ENCODE measurements at places on chromosomes 16 and 17.
A peak's percentile ranks its signal among the peaks of the same experiment; 100 is the strongest.

DNA sequence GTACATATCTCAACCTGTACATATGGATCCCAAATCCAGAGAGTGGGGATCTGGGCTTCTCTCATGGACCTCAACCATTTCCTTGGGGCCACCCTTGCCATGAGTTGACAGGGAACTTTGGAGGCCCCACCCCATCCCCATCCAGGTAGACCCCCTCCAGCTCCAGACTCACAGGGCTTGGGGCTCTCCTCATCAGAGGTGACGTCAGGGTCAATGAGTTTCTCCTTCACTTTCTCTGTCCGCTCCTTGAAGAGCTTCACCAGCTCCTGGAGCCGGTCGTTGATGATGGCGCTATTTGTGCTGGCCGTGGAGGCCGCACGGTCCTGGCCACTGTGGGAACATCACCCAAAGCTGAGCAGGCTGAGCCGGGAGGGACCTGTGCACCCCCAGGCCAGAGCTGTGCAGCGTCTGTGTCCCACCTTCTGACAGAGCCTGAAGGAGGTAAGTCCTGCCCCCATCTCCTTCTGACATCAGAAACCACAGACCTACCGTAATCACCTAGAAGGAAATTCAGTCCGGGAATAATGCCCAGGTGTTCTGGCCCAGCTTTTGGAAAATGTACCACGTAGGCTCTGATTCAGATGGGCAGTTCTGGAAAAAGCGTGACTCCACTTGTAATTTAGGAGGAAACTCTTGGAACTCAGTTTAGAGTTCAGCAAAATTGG lies 50.6 kb downstream of the CNGB1 start:
- no peak for DNase-seq

GRCh38 chr17:63445065-63445464 lies 1.0 kb downstream of the CYB561 start:
- DNase-seq = no peak

- DNase-seq = peak; percentile 38
Observed at GRCh38 chr17:7440113-7440833, 961 bp downstream of the FGF11 start.

DNA sequence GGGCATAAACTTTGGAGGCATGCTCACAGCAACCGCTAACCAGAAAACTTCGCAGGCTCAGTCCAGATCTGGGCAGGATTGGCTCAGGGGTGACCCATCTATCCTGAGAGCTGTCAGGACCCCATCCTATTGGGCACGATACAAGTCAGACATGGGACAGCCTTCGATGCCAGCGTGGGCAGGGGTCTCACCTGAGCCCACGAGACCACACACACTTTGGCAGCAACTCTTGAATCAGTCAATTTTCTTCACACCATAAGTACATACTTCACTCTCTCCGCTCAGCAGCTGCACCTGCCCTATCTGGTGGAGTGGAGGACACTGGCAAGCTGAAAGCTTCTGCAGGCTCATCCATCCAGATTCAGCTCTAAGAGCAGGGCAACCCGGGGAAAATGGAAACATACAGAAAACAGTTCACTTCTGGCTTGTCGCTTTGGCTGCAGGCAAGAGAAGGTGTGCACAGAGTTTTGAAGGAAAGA lies 48.3 kb downstream of the ZFHX3 start:
- no peak for DNase-seq
